ENCODE measurements at places on chromosomes 7 and 10. TPM values are rescaled to one million over a fixed set of nuclear protein-coding genes. Genes with fewer than 3 reads are reported as not detected.

Gene RBP3
- total RNA-seq: not detected

Gene SPDYE9
- total RNA-seq: 3.7 TPM

Gene FAM25G
- not detected for total RNA-seq

DNA sequence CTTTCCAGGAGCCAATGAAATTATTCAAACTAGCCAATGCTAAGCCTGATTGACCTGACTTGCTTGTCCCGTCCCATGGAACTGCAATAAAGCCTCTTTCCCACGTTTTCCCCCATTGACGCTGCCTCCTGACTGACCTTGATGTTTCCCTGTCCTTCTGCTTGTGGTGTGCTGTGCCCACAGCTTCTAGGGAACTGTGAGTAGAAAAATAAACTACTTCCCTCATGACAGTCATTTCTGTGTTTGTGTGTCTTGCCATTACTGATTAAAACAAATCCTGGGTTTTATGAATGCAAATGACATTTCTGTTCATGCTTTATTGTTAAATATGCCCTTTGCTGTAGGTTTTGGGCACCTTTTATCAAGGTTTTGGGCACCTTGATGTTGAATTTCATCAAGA lies 91.3 kb upstream of the ABI1 start:
- no peak for DNase-seq

GRCh38 chr10:29140151-29140550 lies 148.7 kb upstream of the LYZL1 start:
- no peak for DNase-seq

GRCh38 chr7:112266595-112267270 lies 60.2 kb downstream of the ZNF277 start:
- DNase-seq: no peak

DNA sequence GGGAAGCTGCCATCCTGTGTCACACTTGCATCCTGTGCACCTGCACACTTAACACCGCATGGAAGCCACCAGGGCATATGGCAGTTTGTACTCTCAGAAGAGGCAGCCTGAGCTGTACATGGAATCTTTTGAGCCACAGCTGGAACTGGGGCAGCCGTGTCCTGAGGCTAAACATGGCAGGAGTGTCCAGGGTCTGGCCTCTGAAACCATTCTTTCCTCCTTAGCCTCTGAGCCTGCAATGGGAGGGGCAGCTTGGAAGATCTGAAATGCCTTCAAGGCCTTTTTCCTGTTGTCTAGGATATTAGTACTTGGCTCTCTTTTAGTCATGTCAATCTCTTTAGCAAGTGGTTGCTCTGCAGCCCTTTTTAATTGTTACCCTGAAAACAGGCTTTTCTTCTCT lies 16.4 kb downstream of the PLCE1 start:
- no peak for DNase-seq

Gene INHBA
- 3.8 TPM for total RNA-seq

DNA sequence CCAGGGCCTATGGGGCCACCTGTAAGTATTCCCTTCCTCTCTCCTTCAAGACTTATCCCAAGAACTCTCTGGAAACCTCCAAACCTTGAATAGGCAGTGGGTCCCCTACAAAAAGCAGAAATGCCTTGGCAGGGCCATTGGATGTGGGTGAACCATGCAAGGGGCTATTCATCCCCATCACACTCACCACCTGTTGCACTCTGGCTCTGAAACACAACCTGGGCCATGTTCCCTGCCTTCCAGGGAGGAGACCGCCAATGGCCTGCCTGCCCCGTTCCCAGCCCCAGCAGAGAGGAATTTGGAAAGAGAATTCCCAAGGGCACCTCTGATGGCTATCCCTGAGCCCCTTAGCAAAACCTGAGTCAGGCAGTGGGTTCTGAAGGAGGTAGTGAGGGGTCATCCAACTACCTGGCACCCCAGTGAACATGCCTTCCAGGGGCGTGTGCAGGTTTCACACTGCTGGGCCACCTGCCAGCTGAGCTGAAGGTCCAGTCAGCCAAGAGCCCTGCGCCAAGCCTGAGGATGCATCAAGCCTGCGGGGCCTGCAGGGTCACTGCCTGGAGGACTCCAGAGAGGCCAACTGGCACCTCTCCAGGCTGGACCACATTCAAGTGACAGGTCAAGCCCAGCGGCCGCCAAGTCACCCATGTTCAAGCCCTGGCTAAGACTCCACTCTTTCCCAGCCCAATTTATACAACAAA lies 101.3 kb downstream of the COL13A1 start:
- no peak for DNase-seq

- DNase-seq: no peak
These were observed 389.6 kb upstream of the PODXL start for GRCh38 chr7:131945957-131946544.

Gene SPDYE5
- total RNA-seq: 0.10 TPM

DNA sequence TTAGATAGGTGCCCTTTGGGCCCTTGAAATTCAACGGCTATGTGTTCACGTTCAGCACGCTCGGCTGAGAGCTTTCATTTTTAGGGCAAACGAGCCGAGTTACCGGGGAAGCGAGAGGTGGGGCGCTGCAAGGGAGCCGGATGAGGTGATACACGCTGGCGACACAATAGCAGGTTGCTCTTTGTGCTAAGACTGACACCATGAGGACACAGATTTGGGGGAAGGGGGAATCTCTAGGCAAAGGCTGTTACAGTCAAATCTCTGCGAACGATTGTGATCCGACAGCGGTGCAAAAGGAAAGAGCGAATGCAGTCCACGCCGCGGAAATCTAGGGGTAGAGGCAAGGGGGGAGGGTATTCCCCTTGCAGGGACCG lies 667 bp downstream of the KLLN start:
- no peak for DNase-seq

Gene HYAL4
- not detected for total RNA-seq

GRCh38 chr7:158955146-158955870 lies 99.0 kb downstream of the DYNC2I1 start:
- no peak for DNase-seq

DNA sequence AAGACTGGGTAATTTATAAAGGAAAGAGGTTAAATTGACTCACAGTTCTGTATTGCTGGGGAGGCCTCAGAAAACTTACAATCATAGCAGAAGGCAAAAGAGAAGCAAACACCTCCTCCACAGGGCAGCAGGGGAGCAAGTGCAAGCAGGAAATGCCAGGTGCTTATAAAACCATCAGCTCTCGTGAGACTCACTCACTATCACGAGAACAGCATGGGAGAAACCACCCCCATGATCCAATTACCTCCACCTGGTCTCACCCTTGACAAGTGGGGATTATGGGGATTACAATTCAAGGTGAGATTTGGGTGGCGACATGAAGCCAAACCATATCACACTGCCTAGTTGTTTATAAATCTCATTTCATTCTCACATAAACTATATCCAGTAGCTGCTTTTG lies 28.0 kb upstream of the CPN1 start:
- no peak for DNase-seq
